ENCODE measurements at places on chromosomes 7 and 10.

GRCh38 chr7:98879979-98880315 lies 1.6 kb downstream of the TRRAP start:
- no peak for DNase-seq

DNA sequence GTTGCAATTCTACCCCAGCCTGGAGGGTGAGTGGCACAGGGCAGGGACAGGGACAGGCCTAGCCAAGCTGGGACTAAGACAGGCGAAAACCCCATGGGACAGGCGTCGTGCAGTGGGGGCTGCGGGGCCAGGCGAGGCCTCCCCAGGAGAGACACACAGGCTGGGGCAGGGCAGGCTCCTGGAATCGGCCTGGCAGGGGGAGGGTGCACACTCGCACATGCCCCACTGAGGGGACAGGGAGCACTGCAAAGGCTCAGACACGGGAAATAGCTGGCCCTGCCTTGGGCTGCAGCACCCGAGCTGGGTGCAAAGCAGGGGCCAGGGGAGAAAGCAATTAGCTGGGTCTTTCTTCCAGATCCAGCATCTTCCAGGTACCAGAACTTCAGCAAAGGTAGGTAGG lies 10.4 kb downstream of the LAT2 start:
- no peak for DNase-seq

DNA sequence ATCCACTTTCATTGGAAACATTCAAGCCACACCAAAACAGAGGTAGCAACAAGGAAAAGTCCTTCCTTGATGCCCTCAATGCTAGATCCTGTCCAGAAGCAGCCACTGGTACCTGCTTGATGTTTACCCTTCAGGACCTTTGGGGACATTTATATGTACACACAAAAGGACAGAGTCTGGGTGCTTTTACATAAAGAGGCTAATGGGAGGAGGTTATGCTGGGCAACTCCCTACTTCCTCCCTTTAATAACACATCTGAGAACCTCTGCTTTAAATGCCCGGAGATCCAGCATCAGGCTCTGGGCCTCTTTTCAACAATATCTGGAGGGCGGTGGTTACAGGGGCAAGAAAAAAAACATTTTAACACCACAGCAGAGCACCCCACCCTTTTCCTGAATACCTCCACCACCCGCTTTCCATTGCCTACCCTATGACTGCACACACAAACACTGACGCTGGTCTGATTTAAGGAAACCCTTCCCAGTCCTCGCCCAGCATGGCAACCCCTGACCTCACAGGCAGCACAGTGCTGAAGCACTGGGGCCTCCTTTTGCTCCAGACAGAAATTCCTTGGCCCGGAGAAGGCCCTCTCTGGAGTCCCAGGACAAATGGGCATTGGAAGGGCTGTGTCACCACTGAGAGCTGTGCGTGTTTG lies 39.3 kb upstream of the DUSP5 start:
- no peak for DNase-seq

- no peak for DNase-seq
Observed at GRCh38 chr7:2476298-2476697, at the start of gene GRIFIN. Gene GRIFIN, minus strand, starts transcription at chr7:2476398. Its CDS starts 15 bp downstream, at chr7:2476383.

GRCh38 chr10:560314-560992 lies 129.0 kb downstream of the DIP2C start:
- DNase-seq, result no peak

GRCh38 chr10:22016046-22016705 lies 12.6 kb upstream of the DNAJC1 start:
- no peak for DNase-seq

DNA sequence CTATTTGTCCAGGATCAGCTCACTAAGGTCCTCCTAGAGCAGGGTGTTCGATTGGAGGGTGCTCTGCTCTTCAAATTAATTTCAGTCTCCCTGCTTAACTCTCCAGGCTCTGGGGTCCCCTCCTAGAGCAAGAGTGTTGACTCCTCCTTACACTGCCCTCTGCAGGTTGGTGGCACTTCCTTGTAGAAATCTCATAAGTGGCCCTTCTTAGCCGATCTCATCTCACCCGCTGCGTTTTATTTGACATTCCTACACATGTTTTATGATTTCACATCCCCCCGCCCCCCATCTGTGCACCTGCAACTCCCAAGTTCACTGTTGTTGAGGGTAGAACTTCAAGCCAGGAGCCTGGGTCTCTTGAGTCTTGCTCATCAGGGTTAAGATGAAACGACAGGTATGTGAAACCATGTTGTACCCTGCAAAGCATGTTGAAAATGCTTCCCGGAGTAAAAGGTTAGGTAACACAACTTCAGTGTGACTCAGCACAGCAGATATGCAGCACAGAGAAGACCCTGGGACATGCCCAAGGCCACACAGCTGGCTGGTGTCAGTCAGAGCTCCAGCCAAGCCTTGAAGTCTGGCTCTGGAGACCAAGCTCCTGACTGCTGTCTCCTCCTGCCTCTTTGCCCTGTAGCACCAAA lies 171.2 kb downstream of the PRKAG2 start:
- no peak for DNase-seq

- no peak for DNase-seq
Observed at GRCh38 chr10:88886557-88886956, 6.5 kb downstream of the STAMBPL1 start.

- DNase-seq, result no peak
Observed at GRCh38 chr7:158595068-158595467, 7.4 kb upstream of the PTPRN2 start.

GRCh38 chr7:39971924-39972323 lies 21.9 kb downstream of the CDK13 start:
- DNase-seq, result no peak

DNA sequence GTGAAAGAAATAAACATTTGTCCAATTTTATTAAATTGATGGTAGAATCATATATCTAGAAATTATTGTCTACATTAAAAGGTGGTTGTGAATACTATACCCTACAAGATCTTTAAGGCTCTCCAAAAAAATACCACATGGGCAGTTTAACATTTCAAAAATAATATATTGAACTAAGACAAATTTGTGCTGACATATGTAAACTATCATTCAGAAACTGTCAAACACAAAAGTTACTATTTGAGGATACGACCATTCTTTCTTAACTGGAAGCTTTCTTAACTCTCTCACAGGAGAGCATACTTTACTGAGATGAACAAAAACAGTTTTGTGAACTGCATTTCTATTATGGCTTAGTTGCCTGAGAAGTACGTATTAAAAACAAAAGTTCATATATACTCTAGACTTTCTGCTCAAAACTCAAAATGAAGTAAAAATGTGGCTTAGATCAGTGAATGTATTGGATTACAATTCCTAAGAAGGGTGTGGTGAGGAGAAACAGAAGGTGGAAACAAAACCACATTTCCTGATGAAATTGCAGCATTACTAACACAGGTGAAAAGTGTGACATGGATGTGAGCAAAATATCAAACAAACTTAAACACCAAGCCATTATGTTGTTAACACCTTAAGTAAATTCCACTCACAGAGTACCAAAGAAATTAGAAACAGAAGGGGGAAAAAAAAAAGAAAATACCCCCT lies 138.5 kb downstream of the SEMA3A start:
- no peak for DNase-seq

DNA sequence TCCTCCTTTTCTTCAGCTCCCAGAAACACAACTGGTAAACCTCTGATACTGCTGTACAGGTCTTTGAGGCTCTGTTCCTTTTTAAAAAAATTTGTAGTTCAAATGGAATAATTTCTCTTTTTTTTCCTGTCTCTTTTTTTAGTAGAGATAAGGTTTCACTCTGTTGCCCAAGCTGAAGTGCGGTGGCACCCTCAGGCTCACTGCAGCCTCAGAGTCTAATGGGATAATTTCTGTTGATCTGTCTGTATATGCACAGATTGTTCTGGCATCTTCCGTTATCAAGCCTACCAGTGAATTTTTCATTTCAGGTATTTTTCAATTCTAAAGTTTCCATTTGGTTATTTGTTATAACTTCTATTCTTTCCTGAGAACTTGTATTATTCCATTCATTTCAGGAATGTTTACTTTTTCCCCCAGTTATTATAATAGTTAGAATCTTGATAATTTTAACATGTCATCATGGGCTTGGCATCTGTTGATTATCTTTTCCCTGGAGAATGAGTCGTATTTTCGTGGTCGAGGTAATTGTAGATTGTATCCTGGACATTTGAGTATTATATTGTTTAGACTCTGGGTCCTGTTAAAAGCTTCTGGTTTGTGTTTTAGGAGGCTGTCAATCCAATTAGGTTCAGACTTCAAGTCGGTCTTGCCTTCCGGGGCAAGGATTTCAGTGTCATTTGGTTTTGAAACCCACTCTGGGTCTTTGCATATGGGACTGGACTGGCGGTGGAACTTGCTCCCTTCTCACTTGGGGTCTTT lies 24.5 kb downstream of the CRCP start:
- DNase-seq, result no peak

GRCh38 chr10:69963835-69964710 lies 88.6 kb upstream of the MACROH2A2 start:
- no peak for DNase-seq

DNA sequence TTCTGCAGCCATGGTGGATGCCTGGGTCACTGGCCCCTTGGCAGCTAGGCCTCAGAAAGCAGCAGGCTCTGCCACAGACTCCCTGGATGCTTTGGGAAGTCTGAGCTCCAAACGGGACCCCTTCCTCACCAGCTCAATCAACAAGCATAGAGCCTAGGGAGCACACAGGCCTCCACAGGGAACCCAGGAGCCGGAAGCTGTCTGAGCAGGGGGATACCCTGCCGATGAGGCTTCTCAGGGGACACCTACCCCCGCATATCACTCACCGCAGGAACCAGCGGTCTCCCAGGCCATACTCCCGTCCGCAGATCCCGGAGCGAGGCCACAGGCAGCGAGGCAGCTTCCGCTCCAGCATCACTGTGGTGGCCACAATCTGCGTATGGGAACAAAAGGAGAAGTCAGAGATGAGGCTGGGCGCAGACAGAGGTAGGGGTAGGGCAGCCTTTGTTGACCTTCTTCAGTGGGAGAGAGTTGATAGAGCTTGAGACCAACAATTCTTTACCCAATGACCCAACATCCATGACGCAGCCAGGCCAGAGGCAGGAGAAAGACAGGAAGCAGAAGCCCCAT lies 13.4 kb downstream of the TRPV6 start:
- no peak for DNase-seq

DNA sequence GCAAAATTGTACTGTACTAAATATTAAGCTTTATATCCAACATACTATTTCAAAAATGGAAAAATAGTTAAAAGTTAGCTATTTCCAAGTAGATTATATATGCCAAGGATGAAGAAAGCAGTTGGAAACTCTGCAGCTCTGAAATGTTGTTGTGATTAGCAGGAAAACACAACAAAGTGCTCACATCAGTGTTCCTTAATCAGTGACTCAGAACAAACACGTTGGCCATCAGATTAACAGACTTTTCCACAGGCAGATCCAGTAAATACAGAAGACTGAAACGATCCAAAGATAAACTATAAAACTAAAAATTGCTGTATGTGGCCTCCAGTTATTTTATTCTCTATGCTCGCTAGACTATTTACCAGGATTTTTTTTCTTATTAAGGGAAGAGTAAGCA lies 99.6 kb upstream of the SEMA3D start:
- DNase-seq, result no peak

- no peak for DNase-seq
Observed at GRCh38 chr10:52221923-52222322, 92.2 kb upstream of the DKK1 start.

DNA sequence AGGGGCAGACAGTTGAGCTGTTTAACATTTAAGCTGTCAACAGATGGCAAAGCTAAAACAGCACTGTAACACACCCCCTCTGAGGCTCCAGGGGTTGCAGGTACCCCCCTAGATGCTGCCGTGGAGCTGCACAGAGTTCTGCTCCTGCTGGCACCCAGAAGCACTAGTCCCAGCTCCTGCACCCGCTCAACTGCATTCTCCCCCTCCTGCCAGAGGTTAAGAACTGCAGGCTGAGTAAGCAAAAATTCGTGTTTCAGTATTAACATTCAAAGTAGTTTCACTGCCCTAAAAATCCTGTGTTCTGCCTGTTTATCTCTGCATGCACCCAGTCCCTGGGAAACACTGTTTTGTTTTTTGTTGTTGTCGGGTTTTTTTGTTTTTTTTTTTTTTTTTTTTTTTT lies 790.8 kb upstream of the KCND2 start:
- no peak for DNase-seq

DNA sequence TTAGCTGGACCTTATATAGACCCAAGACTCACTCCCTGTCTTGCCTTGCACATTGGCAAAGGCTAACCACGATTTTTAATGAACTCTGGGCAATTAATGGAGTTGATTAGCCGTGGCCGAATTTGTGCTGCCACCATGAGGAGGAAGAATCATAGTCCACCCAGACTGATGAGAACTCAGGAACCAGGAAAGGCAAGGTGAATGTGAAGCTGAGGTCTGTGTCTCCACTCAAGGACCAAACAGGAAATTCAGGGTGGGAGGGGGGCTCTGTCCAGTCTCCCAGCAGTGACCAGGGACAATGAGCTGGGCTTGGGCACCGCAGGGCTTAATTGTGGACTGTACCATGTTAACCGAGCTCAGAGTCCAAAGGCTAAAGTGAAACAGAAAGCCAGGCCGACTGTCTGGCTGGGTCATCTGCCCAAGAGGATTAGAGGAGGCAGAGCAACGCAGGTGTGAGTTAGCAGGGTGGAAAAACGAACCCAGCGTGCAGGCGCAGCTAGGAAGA lies 127.0 kb upstream of the JCAD start:
- no peak for DNase-seq

DNA sequence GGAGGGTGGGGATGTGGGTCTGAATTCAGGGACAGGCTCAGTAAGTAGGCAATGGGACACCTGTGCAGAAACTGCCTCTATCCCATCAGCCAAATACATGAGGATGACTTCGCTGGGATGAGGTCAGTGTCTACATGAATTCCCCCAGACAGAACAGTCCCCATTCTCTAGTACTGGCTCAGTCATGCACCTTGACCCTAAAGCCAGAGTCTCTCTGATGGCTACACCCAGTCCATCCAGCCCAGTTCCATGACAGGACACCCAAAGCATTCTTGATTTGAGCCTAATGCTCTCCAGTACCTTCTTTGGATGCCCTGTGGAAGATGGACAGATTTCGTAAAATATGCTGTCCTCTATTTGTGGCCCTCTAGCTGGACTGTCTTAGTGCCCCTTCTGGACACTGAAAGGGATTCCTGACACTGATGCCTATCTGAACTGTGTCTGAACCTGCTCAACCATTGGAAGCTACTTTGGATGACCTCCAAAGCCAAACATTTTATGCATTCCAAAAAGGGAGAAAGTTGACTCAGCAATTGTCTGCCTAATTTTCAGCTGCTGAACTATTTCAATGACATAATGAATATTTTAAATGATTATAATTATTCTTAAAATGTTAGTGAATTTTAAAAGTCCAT lies 14.6 kb downstream of the SFRP4 start:
- no peak for DNase-seq

DNA sequence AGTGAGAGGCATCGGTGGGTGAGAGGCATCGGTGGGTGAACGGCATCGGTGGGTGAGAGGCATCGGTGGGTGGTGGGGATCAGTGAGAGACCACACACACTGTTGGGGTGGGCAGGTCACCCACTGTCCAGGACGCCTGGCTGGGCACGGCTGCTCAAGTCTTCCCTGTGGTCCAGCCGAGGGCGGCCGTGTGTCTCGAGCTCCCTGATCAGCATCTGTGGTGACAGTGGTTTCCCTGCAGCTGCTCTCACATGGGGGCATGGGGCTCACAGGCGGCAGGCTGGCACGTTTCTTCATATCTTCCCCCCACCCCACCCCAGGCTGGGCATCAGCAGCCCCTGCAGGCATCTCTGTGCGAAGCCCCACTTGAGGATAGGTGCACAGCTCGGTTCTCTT lies 78.2 kb downstream of the NKX6-2 start:
- no peak for DNase-seq
